Activated CD8-positive, alpha-beta T cell treated with anti-CD3 and anti-CD28 coated beads for 36 hours (primary cell): ENCODE measurements at places on chromosomes 4 and X.

DNA sequence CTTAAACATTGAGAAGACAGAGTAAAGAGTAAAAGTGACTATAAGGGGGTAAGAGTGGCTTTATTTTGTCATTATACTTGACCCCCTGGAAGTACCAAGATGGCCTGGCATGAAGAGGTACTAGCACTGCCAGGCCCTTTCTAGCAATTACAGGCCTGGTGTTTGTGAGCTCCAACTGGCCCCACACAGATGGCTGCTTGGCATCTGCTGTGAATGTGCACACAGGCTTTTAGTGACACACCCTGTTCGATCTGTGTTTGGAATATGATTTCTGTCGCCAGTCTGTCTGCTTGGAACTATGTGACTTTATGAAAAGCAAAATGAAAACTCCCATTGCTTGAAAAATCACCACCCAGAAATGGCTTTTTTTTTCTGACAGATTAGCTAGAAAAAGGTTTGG, 123.3 kb downstream of the CLCN4 start:
- no peak for DNase-seq

- no peak for DNase-seq
Measured at GRCh38 chr4:105350859-105351490, 122.9 kb downstream of the PPA2 start.

DNA sequence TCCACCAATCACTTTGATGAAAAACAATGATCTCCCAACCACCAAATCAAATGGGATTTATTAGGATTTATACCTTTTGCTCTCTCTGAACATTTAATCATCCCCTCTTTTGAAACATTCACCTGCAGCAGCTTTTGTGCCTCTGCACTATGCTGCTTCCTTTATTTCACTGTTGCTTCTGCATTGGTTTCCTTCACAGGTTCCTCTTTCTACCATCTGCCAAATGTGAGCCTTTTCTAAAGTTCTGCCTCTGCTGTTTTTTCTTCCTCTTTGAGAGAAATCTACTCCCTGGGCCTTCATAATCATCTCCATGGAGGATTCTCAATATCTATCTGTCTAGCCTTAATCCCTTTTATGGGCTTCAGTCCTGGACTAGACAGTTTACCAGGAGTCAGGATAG, 24.7 kb downstream of the CUL4B start:
- DNase-seq, result no peak

DNA sequence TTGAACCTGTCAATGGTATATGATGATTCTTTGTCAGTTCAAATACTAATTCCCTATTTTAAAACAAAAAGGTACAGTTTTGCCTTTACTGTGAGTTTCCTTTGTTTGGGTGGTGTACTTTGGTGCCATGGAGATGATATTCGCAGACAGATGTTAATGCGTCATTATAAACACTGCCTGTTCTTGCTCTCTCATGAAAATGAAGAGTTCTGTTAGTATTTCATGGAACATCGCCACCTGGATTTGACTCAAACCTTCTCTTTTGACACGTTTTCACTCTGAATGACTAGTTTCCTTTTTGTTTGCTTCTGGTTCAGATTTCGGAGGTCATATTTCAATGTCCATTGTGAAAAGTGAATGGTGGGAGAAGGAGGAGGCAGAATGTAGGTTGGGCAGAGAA, 6.9 kb upstream of the CTSO start:
- DNase-seq, result no peak
